ENCODE measurements at places on chromosomes 11 and 22.
A peak's percentile ranks its signal among the peaks of the same experiment; 100 is the strongest.

- DNase-seq: no peak
These were observed 93.2 kb downstream of the EXT2 start for GRCh38 chr11:44188643-44189042.

DNA sequence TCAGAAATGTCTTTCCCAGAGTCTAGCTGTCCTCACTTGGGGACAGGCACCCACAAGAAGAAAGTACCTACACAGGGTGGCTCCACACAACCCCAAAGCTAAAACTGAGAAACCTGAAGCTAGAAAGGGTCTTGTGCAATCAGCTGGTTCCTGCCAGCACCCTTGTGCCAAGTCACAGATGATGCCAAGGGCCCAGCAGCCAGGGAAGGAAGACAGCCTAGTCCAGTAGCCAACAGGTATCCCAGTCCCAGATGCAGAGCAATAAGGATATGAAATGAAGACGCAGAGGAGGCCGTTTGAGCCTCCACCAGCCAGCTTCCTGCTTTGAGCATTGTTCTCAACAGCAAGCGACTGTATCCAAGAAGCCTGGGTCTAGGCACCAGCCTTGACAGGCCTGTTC, 6.1 kb downstream of the PLEKHA7 start:
- no peak for DNase-seq

GRCh38 chr11:115784796-115785521, 280.7 kb upstream of the CADM1 start:
- no peak for DNase-seq

- DNase-seq: no peak
These were observed 36.4 kb upstream of the ACER3 start for GRCh38 chr11:76824083-76824939.

GRCh38 chr11:63854696-63855095, 15.8 kb downstream of the MARK2 start:
- DNase-seq: no peak

- peak; percentile 33 for DNase-seq
These were observed 36.0 kb upstream of the PICK1 start for GRCh38 chr22:38021206-38021605.

DNA sequence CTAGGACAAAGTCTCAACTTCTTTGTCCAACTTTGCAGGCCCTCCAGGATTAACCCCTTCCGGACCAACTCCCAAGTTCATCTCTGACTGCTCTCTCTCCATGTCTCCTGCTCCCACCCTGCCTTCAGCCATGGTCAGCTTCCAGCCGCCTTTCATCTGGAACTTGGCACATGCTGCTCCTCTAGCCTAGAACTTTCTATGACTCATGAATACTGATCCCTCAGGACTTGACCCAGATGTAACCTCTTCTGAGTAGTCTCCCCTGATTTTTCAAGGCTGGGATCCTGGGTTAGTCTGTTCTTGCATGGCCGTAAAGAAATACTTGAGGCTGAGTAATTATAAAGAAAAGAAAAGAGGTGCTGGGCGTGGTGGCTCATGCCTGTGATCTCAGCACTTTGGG, 5.2 kb upstream of the SLC15A3 start:
- no peak for DNase-seq

DNA sequence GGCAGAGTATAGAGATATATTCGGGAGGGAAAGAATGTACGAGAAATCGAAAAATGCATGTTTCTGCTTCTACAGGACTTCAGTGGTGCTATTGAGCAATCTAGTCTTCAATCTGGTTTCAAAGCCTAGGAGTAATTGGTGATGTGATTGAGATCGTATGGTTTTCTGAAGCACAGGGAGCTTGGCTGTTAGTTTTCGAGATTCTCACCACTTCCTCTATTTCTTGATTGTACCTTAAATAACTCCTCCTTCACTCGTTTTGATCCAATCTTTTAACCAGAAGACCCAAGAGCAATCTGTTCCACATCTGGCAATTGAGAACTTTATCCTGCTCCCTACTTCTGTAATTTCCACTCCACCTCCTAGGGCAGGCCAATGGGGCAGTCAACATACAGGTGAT, 518 bp downstream of the CCDC179 start:
- no peak for DNase-seq

- DNase-seq: no peak
These were observed 126.2 kb downstream of the BCR start for GRCh38 chr22:23306438-23306921.

DNA sequence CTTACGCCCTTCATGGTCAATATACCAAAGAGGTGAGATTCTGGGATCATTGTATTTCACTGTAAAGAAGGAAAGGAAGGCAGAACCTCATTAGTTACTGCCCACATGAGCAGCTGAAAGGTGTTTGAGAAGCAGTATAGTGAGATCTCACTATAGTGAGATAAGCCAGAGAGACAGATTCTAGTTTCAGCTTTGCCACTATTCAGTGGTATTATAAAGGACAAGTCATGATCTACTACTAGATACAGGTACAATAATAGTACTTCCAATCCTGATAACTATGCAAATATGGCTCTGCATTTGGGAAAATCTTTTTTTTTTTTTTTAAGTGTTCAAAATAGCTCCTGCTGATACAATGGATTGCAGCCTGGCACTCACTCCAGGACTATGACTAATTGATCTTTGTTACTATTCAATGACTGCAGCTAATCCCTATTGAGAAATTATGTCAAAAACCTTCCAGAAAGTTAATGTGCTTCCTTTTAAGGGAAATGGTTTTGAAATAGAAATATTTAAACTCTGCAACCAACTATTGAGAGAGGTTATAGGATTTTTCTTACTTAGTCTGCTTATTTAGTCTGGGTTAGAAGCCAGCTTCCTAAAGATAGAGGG, 8.3 kb upstream of the DLAT start:
- no peak for DNase-seq

- DNase-seq: no peak
These were observed 528.7 kb downstream of the ETS1 start for GRCh38 chr11:128058580-128059208.

DNA sequence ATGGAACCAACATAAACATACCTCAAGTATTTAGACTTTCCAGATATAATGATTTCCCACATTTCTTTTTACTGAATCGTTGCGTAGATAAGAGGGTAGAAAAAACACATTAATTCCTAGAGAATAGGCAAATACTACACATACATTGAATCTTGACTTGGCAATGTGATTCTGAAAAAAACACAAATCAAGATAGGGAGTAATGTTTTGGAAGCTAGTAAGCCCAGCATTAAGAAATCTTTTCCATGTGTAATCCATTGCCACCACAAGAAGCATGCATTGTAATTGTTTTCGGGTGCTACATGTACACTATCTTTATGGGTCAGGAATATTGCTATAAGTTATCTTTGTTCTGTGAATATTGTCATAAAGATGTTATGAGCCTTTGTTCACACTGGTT, 269.8 kb upstream of the PDGFD start:
- no peak for DNase-seq

DNA sequence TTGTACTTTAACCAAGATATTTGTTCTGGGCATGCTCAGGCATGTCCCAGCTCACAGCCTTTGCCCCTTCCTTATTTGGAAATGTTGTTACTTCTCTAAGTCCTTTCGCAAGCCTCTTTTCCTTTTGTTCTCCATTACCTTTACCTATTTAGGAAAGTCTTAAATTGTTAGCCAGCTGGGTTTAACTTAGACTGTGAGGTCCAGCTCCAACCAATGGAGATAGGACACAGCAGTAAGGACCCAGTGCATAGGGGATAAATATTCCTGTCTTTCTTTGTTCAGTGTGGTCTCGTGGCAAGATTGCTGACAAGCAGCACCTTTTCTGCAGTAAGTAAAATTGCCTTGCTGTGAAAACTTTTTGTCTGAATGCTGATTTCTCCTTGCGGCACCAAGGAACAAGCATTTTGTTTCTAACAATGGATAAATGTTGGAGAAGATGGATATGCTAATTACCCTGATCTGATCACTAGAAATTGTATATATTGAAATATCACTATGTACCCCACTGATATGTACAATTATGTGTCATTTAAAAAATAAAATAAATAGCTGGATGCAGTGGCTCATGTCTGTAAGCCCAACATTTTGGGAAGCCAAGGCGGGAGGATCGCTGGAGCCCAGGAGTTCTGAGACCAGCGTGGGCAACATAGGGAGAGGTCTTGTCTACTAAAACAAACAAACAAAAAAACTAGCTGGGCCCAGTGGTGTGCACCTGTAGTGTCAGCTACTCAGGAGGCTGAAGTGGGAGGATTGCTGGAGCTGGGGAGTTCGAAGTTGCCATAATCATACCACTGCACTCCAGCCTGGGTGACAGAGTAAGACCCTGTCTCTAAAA, 31.9 kb upstream of the FTH1 start:
- no peak for DNase-seq

DNA sequence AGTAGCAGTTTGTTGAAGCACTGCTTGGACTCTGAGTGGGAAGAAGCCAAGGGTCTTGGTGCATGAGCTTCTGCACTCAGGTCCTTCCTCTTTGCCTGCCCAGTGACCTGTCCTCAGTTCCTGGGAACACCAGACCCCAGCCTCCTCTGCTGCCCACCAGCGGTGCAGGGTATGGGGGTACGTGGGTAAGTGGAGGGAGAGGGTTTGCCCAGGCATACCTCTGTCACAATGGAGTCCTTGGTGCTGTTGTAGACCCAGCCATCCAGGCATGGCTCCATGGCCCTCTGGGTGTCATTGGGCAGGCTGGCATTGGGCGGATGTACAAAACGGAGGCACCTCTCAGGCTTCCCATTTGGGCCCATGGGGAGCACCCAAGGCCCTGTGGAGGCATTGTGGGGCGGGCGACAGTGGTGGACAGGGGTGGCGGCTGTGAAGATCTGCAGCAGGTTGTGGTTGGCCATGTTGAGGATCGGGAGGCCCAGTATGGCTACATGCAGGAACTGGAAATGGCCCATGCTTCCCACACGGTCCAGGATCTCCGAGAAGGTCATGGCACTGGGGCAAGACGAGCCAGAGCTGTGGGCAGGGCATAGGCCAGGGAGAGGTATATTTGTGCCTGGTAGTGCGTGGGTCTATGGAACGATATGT, 1.1 kb downstream of the SLC22A8 start:
- DNase-seq: no peak

- DNase-seq: no peak
These were observed 30.8 kb downstream of the PDGFB start for GRCh38 chr22:39214006-39214382.

DNA sequence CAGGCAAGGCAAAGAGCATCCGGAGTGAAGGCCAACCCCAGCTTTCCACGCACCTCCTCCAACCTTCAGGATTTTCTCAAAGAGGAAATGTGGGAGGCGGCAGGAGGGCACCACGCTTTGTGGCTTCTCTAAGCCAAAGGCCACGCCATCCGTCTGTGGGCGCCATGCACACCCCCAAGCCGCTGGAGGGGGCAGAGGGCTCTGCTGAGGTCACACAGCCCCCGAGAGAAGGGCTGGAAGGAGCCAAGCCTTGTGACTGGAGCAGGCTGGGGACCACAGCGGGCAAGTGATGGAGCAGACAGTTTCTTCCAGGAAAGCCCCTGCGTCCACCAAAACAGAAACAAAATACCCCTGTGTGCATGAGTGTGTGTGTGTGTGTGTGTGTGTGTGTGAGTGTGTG, 527.4 kb downstream of the BRD1 start:
- DNase-seq: no peak

- no peak for DNase-seq
These were observed 44.4 kb downstream of the CHRDL2 start for GRCh38 chr11:74686792-74687191.
